ENCODE measurements at places on chromosomes 1 and 21.

DNA sequence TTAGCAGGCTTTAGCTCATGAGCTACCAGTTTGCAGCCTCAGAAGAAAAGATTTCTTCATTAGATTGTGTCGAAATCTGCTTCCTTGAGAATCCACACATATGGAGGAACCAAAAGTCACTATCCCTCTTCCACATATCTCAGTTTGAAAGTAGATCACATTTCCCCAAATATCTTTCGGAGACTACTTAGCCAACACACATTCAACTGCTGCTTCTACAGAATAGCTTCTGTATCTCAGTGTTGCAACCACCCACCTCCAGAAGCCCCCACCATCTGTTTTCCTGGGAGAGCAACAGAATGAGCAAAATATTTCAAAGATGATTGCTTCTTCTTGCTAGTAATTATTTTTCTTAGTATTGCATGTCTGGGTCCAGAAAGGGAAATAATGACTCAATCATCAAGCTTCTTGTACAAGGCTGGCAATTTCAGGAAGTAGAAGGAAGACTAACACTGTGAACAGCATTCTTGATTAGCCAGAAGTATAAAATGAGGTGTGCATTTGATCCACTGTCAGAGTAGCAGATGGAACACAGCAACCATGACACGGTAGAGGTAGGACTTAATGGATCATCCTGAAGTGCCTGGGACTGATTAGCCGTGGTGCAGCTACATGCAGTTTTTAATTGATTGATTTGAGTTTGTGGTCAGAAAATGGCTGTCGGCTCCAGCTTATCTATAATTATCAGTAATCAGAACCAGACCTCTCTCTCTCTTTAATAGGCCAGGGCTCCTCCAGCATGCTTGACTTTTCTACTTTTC is 24.9 kb downstream of the ZC3H11B start:
- no peak for DNase-seq

GRCh38 chr1:101312147-101312546 is 75.3 kb downstream of the S1PR1 start:
- DNase-seq: no peak

- DNase-seq: no peak
Observed at GRCh38 chr1:79519084-79519760, 512.7 kb upstream of the ADGRL4 start.

GRCh38 chr1:55150880-55151588 is 64.1 kb downstream of the USP24 start:
- no peak for DNase-seq

DNA sequence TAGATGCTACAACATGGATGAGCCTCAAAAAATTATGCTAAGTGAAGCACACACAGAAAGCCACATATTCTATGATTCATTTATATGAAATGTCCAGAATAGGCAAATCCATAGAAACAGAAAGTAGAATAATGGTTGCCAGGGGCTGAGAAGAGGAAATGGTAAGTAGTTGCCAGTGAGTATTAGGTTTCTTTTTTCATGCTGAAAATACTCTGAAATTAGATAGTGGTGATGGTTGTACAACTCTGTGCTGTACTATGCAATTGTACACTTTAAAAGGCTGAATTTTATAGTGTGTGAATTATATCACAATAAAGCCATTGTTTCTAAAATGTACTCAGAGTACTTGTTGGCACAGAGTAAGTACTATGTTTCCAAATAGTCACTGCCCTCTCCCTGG is 15.5 kb upstream of the GFI1 start:
- no peak for DNase-seq

GRCh38 chr1:156295391-156295947 is at the start of gene GLMP:
GLMP (minus strand) TSS chr1:156295679; CDS start chr1:156295645, 34 bp downstream.
- DNase-seq: peak; percentile 70

DNA sequence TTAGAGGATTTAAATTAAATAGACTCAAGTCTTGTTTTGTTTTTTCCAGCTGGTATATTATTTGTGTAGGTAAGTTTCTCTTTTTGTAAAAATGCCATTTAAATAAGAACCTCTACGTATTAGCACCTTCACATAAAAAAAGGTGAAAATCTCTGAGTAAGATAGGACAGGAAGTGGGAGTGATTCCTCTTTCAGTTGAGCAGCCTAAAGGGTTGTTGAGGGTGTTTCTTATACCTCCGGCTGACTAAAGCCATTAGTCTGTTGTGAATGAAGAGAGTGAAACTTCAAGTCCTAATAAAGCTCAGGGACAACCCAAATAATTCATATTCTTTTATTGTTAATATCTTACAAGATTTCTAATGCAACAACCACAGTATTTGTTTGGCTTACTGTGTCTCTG is 188.7 kb downstream of the CHRM3 start:
- DNase-seq: no peak

DNA sequence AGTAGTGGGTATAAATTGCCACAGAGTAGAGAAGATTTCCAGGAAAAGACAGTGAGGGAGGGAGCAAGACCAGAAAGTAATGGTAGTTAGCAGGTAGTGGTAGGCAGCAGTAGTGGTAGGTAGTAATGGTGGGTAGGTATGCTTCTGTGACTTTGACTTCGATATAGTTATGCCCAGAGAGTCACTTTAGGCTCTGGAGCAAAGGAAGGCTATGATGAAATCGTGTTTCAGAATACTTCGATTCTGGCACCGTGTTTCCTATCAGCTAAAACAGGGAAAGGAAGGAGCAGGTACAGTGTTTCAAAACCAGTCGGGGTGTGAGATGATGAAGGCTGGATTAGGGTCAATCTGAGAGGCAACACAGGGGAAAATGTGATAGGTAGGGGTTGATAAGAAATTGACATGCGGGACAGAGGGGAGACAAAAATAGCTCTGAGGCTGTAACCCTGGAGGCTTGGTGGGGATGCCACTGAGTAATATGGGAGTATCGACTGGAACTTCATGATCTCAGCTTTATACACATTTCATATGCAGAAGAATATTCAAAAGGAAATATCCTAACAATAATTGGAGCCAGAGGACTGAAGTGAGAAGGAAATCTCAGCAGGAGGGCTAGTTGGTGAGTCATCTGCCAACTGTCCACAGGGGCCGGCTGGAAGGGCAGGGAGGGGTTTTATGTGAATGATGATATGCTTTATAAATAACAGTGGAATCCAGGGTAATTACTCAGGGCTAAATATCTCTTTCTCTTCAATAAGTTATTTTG is 25.2 kb upstream of the TRIM45 start:
- DNase-seq: peak; percentile 17

- DNase-seq: no peak
Observed at GRCh38 chr1:165496501-165496900, 47.3 kb upstream of the LRRC52 start.

- no peak for DNase-seq
Observed at GRCh38 chr1:30135698-30136097, 587.7 kb downstream of the MATN1 start.

DNA sequence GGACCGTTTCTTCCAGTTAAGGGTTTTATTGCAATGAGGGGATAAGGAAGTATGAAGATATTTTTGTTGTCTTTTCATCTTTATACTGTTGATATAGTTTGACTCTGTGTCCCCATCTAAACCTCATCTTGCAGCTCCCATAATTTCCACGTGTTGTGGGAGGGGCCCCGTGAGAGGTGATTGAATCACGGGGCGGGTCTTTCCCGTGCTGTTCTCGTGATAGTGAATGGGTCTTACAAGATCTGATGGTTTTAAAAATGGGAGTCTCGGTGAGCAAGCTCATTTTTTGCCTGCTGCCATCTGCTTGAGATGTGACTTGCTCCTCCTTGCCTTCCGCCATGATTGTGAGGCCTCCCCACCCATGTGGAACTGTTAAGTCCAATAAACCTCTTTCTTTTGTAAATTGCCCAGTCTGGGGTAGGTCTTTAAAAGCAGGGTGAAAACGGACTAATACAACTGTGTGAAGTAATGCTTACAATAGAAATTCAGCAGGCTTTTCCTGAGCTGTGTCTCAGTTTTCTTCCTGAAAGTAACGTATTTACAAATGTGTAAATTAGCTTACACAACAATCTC is 377.3 kb downstream of the SIPA1L2 start:
- DNase-seq: no peak

GRCh38 chr1:171252482-171252881 is 4.2 kb downstream of the FMO1 start:
- DNase-seq: no peak

- no peak for DNase-seq
Observed at GRCh38 chr1:167820684-167821355, 93.1 kb downstream of the ADCY10 start.

DNA sequence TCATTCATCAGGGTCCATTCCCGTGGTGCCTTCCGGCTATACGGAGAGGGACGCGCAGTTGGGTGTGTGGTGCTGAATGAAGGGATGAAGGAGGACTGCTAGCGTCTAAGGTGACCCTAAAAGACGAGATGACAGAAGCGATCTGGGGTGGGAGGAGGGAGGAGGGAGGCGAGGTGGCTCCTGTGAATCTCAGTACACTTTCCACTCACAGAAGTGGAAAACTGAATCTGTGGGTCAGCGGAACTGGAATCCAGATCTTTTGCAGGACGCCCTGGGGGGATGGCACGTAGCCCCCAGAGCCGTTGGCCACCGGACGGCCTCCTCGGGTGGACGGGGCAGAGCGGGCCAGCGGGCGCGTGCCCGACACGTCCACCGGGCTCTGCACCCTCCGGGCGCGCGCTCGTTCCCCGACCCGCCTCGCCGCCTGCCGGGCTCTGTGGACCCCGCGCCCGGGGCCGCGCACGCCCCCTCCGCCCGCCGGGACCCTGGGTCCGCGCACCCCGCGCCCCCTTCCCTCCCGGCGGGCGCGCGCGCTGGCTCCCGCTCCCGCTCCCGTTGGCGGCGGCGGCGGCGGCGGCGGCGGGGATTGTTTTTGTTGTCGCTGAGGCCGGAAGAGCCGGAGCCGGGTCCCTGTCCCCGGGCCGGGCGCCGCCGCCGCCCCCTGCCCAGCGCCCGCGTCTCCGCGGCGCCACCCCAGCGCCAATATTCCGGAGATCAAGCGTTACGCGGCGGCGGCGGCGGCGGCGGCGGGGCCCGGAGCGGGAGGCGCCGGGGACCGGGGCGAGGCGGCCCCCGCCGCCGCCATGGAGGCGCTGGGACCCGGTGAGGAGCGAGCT is at the start of gene AGO4:
TSS of gene AGO4 (plus strand) at position 403 of the 836 bp plus-strand sequence. CDS start at position 804, 401 bp downstream.
- peak; percentile 77 for DNase-seq

- DNase-seq: no peak
Observed at GRCh38 chr21:46217511-46218196, 10.9 kb downstream of the LSS start.
